NCI-H187 (cell line): ENCODE measurements at places on chromosomes 2 and 18.

DNA sequence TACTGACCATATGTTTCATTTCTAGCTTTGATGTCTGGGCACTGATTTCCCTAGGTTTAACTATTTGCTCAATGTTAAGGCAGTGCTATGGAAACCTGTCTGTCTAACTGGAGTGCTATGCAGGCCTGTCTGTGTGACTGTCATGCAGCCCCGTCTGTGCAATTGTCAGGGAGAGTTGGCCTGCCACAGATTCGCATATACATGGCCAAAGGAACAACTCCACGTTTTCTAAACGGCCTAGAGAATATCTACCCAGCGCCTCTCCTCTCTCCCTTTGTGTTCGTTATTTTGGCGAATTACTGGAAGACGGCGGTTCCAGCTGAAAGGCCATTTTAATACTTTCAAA is 59.6 kb upstream of the PSME4 start:
- DNase-seq = no peak

GRCh38 chr18:44514766-44515165 is 165.9 kb upstream of the SETBP1 start:
- DNase-seq = no peak

GRCh38 chr2:147133286-147133908 is 711.4 kb upstream of the ACVR2A start:
- DNase-seq = no peak

- DNase-seq = no peak
Observed at GRCh38 chr2:7609974-7610373, 692.8 kb downstream of the RNF144A start.

- no peak for DNase-seq
Observed at GRCh38 chr2:177326591-177326990, 62.1 kb upstream of the NFE2L2 start.

DNA sequence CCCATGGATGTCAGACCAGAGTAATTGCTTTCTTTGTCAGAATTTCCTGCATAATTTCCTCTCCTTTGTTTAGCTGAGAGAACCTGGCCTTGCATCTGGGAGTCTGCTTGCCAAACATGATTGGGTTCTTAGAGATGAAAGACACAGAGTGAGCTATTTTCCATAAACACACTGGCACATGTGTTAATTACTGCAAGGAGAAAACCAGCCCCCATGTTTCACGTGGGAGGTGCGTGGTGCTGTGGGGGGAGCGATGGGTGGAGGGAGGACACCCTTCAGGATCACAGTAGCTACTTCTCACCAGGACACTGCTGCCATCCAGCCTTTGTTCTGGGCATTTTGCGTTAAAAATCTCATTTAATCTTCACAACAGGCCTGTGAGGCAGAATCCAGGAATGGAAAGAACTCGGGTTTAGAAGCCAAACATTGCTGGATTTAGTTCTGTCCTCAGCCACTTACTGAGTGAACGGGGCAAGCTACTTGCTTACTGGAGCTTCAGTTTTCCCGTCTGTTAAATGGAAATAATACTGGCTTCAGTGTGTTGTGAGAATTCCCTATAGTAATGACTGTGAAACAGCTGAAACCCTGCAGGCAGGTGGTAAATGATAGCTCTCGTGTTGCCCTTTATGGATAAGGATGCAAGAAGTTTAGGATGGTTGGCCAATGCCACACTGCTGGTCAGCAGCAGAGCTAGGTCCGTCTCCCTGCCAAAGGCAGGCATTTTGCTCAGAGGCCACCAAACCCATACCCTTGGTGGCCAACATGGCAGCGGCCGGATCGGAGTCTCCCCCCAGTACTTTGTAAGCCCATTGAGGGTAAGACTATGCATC is 100.1 kb upstream of the ASAP2 start:
- DNase-seq = no peak

GRCh38 chr2:241061275-241061674 is 40.8 kb downstream of the MTERF4 start:
- no peak for DNase-seq

DNA sequence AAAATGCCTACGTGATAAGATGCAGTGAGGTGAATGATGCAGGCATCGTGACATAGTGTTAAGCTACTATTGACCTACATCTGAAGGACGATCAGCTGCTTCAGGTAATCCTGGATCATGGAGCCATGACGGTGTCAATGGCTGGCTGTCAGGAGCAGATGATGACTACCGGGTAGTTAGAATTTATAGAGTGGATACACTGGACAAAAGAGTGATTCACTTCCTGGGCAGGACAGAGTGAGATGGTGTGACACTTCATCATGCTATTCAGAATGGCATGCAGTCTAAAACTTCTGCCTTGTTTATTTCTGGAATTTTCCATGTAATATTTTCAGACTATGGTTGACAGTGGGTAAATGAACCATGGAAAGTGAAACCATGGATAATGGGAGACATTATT is 29.5 kb downstream of the METTL8 start:
- DNase-seq = no peak

DNA sequence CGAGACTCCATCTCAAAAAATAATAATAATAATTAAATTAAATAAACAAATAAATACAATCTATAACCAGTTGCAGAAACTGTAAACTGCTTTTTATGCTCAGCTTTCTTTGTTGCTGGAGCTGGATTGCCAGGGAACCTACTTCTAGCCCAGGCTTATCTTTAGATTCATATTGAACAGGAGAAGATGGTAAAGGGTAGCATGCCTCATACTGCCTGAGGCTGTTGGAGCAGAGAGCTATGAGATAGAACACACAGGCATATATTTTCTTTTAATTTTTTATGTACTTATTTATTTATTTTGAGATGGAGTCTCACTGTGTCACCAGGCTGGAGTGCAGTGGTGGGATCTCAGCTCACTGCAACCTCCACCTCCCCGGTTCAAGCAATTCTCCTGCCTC is 28.7 kb upstream of the EML4 start:
- DNase-seq = no peak

DNA sequence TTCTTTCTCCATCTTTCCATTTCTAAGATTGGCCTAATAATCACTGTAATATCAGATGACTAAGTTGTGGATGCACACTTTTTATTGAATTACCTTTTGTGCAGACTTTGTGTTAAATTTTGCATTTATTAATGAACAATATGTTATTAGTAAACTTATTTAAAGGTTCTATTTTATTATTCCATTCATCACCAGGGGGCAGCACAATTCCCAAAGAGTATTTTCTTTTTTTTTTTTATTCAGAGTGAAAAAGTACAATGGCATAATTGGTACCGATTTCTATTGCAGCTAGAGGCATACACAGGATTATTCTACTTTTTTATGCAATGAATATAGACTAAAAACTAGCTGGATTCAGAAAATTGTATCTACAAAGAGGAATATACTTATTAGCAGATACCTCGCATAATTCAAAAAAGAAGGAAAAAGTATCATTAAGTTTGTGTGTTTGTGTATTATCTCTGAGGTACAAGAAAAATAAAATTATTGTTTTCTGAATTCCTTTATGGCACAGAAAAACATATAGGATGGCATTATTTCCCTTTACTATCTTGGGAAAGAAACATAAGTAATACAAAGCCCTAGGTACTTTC is 390.6 kb downstream of the ERBB4 start:
- DNase-seq = no peak

- DNase-seq = no peak
Observed at GRCh38 chr2:196233805-196234475, 62.6 kb upstream of the STK17B start.

- no peak for DNase-seq
Observed at GRCh38 chr2:3254442-3254941, 123.1 kb downstream of the EIPR1 start.

- no peak for DNase-seq
Observed at GRCh38 chr2:106972782-106973181, 86.8 kb upstream of the ST6GAL2 start.

- no peak for DNase-seq
Observed at GRCh38 chr2:218569661-218570500, 1.2 kb downstream of the CNOT9 start.

- no peak for DNase-seq
Observed at GRCh38 chr2:3265981-3266924, 111.4 kb downstream of the EIPR1 start.

DNA sequence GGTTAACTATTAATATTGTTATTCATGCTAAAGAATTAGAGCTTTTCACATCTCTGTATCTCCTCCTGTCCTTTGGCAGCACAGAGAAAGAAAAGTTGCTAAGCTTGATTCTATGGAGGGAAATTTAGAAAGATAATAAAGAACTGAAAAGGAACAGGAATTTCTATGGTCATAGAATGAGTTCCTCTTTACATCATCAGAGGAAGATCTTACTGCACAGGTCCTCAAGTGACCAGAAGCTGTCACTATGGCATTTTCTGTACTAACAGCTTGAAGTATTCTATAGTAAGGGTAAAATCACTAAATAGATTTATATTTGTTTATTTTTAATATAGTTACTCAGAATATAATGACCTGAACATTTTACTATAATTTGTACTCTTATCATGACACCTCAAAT is 6.0 kb upstream of the PRKD3 start:
- DNase-seq = no peak

DNA sequence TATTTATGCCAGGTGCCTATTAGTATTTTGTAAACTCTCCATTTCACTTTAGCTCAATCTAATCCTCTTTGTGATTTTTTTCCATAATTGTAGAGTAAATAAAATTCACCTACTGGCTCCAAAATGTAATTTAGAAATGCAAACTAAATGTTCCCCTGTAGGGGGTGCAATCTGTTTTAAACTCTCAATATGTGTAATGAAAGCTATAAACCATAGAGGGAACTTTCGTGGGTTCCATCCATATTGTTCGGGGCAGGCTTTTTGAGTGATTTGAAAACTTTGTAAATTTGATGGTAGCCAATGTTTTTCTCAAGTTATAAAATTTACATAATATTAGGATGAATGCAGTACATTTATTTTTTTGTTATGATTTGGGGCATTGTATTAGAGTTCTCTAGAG is 49.4 kb downstream of the TSPYL6 start:
- DNase-seq = no peak

GRCh38 chr2:3780477-3781402 is 77.4 kb downstream of the DCDC2C start:
- DNase-seq = peak; percentile 42

DNA sequence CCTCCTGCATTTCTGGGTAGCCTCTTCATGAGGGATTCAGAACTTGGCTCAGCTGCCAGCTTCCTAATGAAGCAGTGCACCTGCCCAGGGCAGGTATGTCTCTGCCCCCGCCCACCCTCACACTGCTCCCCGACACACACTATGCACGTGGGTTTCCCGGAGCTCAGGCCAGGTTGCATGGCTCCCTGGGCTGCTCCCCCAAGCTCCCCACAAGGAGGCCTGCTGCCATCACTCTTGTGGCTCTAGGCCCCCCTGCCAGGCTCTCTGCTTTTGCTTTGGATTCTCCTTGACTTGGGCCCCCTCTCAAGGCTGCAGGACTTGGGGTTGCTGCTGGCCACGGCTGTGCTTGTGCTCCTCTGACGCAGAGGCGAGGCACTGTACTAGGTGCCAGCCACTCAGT is 43.6 kb downstream of the ADD2 start:
- no peak for DNase-seq

GRCh38 chr2:121527009-121527682 is 3.5 kb upstream of the RNU4ATAC start:
- no peak for DNase-seq

DNA sequence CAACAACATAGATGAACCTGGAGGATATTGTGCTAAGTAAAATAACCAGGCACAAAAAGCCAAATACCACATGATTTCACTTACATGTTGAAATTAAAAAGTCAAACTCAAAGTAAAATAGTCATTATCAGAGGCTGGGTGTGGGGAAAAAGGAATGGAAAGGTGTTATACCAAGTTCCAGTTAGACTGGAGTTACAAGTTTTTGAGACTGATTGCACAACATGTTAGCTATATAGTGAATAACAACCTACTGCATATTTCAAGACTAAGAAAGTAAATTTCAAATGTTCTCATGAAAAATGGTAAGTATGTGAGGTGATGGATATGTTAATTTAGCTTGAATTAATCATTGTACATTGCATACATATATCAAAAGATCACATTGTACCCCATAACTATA is 116.8 kb upstream of the HNMT start:
- no peak for DNase-seq

DNA sequence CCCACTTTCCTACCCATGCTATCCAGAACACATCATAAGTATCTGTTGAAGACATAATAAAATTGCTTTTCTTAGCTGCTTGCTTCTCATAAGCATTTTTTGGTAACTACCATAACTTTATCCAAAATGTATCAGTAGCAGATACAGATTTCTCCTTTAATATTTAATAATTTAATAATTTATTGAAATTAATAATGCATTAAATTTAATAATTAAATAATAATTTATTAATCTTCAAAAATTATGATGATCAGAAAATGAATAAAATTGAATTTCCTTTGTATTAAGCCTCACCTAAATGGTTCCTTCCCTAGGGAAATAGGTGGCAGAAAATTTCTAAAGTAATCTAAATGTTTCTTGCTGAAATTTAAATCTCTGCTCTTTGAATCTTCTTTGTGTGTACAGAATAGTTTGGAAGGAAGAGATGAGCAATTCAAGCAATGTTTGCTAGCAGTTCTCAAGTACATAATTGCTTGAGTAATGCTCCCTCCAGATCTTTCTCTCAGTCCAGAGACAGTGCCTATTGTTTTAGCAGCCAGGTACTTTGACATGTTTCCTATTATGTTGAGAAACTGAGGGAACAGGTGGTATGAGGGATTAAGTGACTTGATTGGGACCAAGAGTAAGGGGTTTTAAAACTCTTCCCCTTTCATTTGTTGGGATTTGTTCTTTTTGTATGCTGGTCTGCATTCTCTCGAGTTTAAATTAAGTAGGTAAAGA is 123.1 kb upstream of the CYP26B1 start:
- no peak for DNase-seq

DNA sequence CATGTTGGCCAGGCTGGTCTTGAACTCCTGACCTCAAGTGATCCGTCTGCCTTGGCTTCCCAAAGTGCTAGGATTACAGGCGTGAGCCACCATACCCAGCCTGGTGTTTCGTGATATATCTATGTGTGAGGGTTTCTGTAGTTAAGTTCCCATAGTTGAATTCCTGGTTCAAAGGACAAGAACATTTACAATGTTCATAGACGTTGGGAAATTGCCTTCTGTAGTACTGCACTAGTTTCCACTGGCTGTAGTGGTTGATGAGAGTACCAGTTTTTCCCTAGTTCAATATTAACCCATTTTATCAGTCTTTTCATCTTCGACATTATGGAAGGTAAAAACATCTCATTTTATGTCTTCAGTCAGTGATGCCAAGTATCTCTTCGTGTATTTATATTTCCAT is 171.0 kb downstream of the NEDD4L start:
- no peak for DNase-seq

DNA sequence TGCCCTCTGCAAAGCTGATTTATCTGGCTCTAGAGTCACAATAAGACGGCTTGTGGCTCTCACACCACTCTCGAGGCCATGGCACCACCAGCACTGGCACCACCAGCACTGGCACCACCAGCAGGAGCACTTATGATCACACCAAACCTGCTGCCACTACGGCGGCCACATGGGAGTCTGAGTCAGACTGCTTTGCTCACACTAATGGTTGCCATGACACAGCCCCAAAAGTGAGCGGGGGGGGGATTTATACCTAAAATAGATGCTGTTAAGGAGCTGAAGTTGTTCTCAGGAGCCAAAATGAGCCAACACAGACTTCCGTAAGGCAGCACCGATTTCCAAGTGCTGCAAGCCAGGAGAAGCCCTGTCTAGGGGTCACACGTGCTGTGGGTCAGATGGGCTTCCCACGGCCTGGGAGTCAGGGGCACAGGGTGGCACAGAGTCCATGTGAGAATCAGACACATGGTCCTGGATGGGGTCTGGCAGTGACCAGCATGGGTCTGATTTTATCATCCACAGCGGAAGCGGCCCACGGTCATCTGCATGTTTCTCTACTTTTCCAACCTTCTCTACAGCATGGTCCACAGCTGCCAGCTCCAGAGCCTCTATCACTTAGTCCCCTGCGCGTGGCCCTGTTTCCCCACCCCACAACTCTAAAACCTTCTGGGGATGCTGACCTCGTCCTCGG is 16.7 kb downstream of the DNMT3A start:
- DNase-seq = no peak
